Stimulated activated CD8-positive, alpha-beta memory T cell treated with anti-CD3 and anti-CD28 coated beads, Interleukin-12 subunit alpha, Interleukin-12 subunit beta, amount 100 ng/mL, for 4 hours (primary cell): ENCODE measurements at places on chromosomes 12 and 14.
A peak's percentile ranks its signal among the peaks of the same experiment; 100 is the strongest.

GRCh38 chr12:90163975-90164374, 455.3 kb upstream of the ATP2B1 start:
- DNase-seq = no peak

DNA sequence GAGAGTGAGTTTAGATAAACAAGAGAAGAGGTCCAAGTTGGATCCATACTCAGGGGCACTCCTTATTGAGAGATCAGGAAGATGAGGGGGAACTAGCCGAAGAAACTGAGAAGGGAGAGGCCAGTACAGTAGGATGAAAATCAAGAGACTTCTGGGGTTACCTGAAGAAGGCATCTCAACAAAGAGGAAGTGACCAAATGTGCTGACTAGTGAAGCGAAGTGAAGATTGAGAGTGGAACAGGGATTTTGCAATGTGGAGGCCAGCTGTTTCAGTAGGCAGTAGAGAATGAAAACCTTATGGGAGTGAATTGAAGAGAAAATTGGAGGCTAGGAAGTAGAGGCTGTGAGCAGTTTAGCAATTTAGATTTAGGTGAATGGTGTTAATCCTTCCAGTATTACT, 153.0 kb downstream of the SYNE2 start:
- no peak for DNase-seq

GRCh38 chr12:41552588-41552987, 364.5 kb downstream of the PDZRN4 start:
- DNase-seq = no peak

GRCh38 chr12:67969134-67969802, 20.0 kb upstream of the IFNG-AS1 start:
- no peak for DNase-seq

DNA sequence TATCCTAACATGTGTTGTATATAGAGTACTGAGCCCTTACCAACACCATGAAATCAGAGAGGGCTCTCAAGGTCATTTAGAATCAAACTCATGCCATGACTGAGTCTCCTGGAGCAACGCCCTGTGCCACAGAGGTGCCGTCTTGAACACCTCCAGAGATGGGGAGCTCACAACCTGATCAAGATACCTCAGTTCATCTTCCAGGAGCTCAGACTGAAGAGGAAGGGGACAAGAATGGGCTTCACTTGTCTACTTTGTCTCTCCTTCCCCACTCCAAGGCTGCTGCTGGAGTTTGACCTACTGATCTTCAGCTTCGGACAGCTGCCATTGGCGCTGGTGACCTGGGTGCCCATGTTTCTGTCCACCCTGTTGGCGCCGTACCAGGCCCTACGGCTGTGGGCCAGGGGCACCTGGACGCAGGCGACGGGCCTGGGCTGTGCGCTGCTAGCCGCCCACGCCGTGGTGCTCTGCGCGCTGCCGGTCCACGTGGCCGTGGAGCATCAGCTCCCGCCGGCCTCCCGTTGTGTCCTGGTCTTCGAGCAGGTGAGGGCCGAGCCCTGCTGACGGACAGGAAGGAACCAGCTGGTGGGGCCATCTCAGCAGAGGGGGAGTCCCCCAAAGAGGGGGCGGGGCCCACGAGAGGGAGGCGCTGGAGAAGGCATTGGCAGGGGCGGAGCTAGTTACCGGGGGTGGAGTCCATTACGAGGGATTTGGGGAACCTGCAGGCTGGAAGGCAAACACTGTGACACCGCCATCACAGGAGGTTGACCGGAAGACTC, 12.0 kb downstream of the SOAT2 start:
- no peak for DNase-seq

DNA sequence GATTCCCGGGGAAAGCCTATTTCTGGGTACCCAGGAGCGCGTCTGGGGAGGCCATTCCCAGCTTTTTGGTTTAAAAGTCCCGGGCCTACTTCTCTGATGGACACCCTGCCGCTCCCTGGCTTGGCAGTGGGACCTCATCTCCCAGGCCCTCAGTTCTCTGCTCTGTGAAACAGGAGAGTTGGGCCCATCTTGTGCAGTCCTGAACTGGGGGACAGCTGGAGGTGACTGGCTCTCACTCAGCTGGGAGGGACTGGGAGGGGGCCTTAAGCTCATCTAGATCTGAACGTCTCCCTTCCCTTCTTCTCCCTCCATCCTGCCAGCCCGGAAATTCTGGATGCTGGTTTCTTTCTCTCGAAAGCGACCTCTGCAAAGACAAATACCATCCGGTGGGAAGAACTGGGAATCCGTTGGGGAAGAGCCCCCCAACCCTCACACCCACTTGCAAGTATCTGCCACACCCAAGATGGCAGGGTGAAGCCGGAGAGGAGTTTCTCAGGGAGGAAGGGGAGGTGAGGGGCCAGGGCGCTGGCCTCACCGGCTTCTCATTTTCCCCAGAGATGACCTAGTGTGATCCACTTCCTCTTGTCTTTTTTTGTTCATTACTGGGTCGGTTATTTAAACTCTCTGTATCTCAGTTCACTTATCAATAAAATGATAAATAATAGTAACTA, 1.4 kb downstream of the RIN3 start:
- DNase-seq = no peak

- no peak for DNase-seq
These were observed 718.1 kb downstream of the DIO2 start for GRCh38 chr14:79493081-79493645.

GRCh38 chr12:51012570-51013236, 13.5 kb downstream of the SLC11A2 start:
- DNase-seq = no peak

DNA sequence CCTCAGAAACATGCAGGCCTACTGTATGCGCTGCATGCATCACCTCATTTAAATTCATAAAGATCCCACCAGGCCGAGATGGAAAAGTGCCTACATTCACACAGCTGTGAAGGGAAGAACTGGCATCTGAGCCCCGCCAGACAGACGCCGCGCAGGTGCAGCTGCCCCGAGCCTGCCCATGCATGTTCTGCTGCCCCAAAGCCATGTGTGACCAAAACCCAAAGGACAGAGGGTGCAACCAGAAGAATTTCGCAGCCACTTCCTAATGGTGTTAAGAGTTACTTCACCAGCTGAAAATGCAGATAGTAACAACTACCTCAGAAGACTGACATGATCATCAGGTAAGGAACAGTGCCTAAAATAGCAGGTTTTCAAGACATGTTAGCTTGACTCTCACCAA, 13.5 kb upstream of the KRT8 start:
- DNase-seq = no peak

GRCh38 chr14:32202998-32203882, at the start of gene RNU6-8:
RNU6-8 (minus strand) TSS chr14:32203269.
- peak; percentile 67 for DNase-seq

DNA sequence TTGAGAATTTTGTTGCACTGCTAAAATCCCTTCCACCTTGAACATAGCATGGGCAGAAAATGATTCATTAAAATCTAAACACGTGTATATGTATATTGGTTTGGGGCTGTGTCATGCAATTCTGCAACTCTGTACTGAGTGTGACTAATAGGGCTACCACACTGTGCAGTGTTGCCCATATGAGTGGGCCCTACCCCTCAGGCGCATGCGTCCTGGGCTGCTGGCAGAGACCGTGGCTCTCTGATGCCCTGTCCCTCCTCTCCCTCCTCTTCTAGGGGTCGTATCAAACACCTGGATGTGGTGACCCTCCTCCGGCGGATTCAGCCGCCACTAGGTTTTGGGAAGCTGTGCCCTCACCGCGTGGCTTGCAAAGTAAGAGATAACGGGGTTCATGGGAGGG, 128.4 kb upstream of the FKBP4 start:
- DNase-seq = no peak

GRCh38 chr14:104932676-104933631, 8.3 kb downstream of the PLD4 start:
- peak; percentile 73 for DNase-seq

DNA sequence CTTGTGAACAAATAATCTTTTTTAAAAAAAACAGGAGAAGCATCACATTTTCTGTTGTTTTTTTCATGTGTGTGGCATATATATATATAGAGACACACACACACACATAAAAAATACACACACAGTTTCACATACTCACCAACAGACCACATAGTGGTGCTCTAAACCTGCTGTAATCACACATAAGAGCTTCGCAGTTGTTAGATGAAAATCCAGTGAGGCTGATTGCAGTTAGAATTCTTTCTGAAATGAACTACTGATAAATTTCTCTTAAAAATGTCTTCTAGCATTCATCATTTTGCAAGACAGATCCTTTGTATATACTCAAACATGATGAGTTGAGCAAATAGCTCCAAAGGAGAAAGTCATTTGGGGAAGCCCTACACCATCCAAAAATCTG, 434.3 kb upstream of the STXBP6 start:
- DNase-seq = no peak

GRCh38 chr12:99271071-99271470, 376.5 kb upstream of the GARIN6 start:
- DNase-seq = no peak

- DNase-seq = no peak
These were observed 357.3 kb upstream of the MIS18BP1 start for GRCh38 chr14:45610318-45610717.

DNA sequence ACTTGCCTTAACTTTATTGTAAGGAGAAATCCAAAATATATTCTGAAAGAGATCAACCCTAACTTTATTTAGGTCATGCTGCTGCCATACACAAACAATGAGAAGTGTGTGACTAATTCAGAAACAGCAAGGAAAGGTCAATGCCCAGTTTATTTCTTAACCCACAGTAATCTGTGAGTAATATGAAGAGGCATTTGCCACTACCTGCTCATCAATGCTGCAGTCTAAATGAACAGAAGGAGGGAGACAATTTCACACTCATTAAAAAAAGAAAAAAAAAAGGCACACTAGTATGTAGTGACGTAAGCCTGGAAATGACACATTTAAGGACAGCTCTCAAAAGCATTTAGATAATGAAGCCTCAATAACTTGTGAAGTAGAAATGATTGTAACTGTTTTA, 90.5 kb upstream of the FOXN3 start:
- no peak for DNase-seq

DNA sequence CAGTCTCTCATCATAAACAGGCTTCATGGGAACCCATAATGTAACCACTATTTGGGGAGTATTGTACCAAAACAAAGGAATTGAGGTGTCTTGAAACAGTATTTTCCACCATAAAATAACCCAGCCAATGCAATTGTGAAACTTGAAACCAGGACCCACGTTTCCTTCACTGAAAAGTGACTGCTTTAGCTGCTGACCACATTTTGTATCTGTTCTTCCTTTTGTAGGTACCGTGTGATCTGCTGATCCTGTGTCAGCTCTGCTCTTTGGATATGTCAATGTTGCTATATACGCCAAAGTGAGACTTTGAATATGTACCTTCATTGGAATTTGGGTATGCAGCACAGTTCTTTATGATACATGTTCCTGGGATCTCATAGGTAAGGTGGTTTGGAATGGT, 95.1 kb upstream of the CNTN1 start:
- DNase-seq = no peak

- no peak for DNase-seq
These were observed 16.0 kb downstream of the MRPL42 start for GRCh38 chr12:93483151-93483807.

DNA sequence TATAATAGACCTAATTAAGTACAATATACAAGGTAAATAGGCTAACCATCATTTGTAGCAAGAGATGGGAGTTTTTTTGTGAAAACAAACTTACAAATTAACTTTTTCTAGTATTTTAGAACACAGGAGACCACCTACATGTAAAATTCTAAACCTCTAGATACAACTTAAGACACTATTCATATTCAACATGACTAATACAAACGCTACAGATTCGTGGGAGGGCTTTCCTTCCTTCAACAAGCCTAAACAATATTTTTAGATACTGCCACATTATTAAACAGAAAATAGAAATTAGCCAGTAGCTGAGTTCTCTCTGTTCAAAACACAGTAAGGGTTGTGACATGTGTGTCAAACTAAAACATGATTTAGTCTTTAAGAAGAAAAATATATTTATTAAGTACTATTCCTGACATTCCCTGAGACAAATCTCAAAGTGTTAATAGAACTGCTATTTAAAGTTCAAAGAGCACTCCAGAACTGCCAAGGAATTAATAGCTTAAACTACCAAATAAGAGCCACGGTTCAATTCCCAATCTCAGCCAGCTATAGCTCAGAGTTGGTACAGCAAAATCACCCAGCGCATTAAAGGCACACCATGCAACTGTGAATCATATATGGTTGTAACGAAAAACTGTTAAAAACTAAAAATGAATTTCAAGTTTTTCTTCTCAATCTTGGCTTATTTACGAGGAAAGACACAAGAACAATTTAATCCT, 10.7 kb downstream of the MED13L start:
- no peak for DNase-seq
